ENCODE measurements at places on chromosomes 3 and 15.

GRCh38 chr15:87348746-87349145, 907.8 kb downstream of the NTRK3 start:
- DNase-seq: no peak

- no peak for DNase-seq
Observed at GRCh38 chr3:150497956-150498355, 48.3 kb downstream of the SERP1 start.

- DNase-seq: no peak
Observed at GRCh38 chr15:47473106-47473725, 244.1 kb upstream of the SEMA6D start.

DNA sequence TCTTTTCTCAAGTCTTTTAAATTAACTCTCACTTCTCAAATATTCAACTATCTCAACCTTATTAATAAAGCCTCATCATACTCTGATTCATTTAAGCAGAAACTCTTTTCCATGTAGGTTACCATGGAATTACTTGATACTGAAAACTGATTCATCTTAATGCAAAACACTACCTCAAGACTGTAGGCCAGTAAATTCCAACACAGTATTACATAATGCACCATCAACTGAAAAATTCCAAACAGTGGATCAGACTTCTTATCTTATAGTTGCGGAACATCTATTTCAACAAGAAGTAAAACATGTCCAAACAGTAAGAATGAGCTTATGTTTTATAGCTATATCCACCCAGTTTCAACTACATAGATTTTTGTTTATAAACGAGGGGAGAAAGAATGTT, 124.5 kb downstream of the PEAK1 start:
- no peak for DNase-seq

GRCh38 chr3:78476076-78476475, 1291.7 kb downstream of the ROBO1 start:
- DNase-seq: no peak

DNA sequence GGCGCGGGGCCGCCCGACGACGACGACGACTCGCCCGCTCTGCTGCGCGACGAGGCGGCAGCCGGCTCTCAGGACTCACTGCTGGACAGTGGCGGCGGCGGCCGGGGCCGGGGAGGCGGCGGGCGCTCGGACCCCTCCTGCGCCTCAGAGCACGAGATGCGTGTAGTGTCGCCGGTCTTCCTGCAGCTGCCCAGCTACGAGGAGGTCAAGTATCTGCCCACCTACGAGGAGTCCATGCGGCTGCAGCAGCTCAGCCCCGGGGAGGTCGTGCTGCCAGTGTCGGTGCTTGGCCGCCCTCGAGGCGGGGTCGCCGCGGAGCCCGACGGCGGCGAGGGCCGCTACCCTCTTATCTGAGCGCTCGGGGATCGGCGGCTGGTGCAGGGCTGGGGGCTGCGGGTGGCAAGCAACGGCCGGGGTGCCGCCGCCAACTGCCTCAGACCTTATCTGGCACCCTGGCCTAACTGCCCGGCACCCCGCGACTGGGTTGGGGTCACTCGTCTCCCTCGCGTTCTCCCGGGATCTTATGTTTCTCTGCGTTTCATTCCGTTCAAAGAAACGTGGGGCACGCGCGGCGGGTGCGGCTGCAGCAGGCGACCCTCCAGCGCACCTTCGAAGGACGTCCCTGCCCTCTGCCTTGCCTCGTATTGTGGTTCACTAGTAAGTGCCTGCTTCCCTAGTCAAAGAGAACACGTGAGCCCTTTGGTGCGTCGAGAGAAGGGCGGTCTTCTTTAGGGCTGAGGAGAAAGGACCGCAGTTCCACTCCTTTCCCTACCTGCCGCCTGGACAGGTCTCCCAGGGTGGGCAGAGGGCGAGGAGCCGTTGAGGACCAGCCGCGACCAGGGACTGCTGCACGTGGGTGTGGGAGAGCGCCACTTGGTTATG, 1.0 kb downstream of the C3orf80 start:
- DNase-seq: peak; percentile 42

GRCh38 chr3:90136456-90137191, 1029.2 kb downstream of the EPHA3 start:
- DNase-seq: no peak

GRCh38 chr3:112767177-112767576, 79.5 kb downstream of the CD200R1L start:
- DNase-seq: no peak

DNA sequence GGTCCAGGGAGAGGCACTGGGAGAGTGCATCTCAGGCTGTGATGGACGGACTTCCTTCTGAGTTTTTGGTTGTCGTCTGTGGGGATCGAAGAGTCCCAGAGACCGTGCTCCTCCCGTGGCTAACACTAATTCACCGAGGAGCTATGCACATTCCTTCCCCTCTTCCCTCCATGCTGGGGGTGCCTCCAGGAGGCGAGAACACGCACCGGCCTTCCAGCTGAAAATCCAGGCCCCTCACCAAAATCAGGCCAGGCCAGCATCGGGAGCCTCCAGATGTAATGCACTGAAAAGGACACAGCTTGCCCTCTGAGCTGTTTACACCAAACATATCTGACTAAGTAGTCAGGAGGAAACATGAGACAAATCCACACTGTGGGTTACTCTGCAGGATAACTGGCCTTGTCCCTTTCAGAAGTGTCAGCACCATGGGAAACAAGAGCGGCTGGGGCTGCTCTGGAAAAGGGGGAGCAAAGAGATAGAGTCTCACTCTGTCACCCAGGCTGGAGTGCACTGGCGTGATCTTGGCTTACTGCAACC, 5.5 kb downstream of the RNU5B-1 start:
- no peak for DNase-seq

DNA sequence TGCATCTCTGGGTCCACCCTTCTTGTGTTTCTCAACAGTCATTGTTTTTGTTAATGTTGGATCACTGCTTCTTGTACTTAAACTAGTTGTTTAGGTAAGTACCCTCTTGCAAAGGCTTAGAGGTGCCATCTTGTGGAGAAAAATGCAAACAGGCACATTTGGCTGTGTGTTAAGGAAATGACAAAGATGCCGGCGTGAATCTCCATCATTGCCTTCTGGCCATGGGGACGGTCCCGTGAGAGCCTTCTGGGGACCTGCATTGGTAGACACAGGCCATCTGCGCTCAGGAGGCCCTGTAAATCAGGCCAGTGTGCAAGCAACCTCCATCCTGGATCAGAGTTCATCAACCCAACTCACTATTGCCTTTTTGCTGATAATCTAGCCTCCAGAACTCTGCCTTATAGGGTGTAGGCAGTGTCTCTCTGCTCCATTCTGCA, 158.6 kb upstream of the NR2E3 start:
- DNase-seq: peak; percentile 72
